ENCODE measurements at places on chromosomes 11 and 22.

DNA sequence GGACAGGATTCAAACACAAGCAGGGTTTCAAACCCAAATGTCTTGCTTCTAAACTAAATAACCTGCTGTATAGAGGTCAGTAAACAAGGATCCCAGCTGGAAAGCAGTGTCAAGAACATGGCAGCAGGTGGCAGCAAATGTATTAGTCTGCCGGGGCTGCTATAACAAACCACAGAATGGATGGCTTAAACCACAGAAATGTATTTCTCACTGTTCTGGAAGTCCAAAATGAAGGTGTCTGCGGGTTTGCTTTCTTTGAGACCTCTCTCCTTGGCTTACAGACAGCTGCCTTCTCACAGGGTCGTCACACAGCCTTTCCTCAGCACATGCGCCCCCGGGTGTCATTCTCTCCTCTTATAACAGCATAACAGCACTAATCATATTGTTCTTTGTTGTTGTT, 65.1 kb upstream of the LRRC55 start:
- peak; percentile 17 for DNase-seq

- no peak for DNase-seq
These were observed 10.5 kb downstream of the PIWIL3 start for GRCh38 chr22:24763872-24764485.

DNA sequence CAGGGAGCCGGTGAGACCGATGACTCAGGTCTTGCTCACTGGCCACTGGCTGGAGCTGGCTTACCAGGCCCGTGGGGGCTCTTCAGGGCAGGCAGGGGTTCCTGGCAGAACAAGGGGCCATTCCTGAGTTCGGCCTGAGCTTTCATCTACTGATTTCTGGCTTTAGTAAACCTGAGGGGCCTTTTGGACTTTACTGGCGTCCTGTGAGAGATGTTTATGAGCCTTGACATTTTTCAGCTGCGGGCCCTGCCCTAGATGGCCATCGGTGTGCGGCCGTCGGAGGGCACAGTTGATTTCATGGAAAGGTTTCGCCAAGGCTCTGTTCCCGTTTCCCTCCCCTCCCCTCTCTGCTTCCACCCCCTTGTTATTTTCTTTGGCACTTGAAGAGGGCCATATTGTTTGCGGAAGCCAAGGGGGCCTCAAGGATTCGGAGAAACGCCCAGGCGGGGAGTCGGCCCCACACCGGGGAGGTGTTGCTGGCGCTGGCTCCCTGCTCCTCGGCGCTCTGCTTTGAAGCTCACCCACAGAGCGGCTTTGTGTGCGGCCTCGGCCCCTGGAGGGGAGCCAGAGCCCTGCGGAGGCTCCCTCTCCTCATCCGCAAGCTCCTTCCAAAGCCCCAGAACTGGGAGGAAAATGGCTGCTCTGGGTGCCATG, 17.7 kb downstream of the ELF5 start:
- no peak for DNase-seq

- no peak for DNase-seq
These were observed 58.4 kb downstream of the CD82 start for GRCh38 chr11:44623731-44624491.

- no peak for DNase-seq
These were observed 16.6 kb downstream of the SCUBE1 start for GRCh38 chr22:43326331-43327156.

DNA sequence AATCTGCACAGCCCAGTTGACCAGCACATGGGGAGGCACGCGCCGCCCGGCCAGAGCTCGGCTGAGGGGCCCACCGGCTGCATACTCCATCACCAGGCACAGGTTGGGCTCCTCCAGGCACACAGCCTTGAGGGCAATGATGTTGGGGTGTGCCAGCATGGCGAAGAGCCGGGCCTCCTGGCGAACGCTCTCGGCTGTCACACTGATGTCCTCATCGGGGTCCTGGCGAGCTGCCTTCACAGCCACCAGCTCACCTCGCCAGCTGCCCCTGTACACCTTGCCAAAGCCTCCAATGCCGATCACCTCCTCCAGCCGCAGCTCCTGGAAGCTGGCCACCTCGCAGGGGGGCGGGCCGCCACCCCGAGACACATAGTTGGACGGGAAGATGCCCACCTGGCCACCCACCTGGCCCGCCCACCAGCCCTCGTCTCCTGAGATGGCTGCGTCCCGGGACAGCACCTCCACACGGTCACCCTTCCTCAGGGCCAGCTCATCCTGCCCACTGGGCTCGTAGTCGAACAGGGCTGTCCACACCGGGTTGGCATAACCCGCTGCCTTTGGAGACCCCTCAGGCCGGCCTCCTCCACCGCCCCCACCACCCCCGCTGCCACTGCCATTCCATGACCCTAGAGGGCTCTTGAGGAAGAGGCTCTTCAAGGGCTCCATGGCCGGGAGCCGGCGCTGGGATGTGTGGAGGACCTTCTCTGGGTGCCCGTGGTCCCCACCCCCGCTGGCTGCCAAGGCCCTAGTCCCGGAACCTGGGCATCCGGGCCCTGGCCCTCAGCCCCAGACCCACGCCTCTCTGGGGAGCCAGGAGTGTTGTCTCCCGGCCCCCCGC, 711 bp downstream of the MAP3K11 start:
- no peak for DNase-seq

- no peak for DNase-seq
These were observed 8.5 kb upstream of the P2RY6 start for GRCh38 chr11:73263640-73264039.

DNA sequence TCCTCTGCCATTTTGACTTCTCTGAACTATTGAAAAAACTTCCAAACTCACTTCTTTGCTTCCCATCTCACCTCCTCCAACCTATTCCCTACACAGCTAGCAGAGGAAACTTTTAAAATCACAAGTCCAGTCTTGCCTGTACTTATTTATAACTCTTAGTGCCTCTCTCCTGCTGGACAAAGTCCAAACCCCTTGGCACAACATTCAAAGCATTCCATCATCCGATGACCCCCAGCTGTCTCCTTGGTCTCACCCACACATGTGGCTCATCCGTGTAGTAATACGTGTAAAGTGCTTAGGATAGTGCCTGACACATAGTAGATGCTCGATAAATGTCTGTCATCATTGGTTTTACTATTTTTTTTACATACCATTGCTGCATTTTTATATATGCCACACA, 101.4 kb downstream of the PARVA start:
- no peak for DNase-seq

DNA sequence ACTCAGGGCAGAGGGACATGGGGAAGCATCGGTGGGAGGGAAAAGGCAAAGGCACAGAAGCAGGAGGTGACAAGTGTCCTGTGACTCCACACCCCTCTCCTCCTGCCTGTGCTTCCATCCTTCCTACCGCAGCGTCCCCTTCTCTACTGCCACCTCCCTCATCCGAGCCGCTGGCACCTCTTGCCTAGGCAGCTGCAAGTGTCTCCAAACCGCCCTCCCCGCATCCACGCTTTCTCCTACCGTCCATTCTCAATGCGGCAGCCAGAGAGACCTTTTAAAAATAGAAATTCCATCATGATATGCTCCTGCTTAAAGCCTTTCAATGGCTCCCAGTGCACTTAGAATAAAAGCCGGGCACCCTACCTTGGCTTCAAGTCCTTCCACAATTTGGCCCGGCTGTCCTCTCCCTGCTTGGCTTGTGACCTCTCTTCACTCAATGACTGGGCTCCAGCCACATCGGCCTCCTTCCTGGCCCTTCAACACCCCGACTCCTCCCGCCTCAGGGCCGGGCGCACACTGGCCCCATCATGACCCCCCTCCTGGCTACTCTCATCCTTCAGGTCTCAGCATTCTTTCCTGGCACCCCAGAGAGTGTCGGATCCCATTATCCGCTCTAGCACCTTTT, 16.5 kb downstream of the LRRC10B start:
- DNase-seq = no peak

DNA sequence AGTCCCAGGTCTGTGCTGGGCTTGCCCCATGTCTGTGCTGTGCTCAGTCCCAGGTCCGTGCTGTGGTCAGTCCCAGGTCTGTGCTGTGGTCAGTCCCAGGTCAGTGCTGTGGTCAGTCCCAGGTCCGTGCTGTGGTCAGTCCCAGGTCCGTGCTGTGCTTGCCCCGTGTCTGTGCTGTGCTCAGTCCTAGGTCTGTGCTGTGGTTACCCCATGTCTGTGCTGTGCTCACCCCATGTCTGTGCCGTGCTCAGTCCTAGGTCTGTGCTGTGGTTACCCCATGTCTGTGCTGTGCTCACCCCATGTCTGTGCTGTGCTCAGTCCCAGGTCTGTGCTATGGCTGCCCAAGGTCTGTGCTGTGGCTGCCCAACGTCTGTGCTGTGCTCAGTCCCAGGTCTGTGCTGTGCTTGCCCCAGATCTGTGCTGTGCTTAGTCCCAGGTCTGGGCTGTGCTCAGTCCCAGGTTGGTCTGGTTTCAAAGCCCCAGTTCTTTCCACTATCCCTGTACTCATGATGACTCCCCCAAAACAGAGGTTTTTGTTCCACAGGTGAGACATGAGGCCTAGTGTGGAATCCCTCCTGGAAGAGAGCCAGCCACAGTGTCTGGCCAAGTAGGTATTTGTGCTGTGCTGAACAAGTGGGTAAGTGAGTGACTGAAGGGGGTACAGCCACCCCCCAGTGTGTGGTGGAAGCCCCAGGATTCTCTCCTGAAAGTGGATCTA, 34.8 kb downstream of the IRAG1 start:
- DNase-seq = no peak

- no peak for DNase-seq
These were observed 68.7 kb upstream of the NECTIN1 start for GRCh38 chr11:119797736-119798135.

GRCh38 chr11:128669506-128670270, 24.2 kb upstream of the FLI1 start:
- DNase-seq = no peak

- DNase-seq = no peak
These were observed 3.3 kb upstream of the AMBRA1 start for GRCh38 chr11:46597155-46597554.

DNA sequence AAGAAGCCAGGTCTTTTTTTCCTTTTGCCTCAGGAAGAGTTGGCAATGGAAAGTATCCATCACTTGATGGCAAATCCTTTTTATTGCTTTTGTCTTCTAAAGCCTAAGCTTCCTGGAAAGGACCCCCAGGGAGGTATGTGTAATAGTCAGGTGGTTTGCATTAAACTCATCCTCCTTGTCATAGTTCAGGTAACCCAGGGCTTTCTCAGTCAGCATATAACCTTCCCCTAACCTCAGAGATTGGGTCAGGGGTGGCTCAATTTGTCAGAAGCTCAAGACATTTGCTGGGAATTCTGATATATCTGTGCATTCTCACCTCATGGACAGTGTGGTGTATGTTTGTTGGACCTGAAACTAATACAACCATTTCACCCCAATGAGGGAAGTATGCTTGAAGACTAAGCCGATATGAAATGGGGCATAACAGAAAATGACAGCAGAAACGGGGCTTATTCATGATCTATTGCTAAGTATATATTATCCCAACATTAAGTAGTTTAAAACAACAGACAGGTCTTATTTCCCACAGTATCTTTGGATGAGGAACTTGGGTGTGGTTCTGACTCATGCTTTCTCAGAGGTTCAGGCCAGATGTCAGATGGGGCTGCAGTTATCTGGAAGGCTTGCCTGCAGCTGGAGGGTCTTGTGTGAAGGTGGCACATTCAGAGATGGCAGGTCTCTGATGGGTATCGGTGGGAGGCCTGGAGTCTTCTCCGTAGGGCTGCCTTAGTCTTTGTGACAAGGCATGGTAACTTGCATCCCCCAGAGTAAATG, 135.8 kb upstream of the SPON1 start:
- no peak for DNase-seq

DNA sequence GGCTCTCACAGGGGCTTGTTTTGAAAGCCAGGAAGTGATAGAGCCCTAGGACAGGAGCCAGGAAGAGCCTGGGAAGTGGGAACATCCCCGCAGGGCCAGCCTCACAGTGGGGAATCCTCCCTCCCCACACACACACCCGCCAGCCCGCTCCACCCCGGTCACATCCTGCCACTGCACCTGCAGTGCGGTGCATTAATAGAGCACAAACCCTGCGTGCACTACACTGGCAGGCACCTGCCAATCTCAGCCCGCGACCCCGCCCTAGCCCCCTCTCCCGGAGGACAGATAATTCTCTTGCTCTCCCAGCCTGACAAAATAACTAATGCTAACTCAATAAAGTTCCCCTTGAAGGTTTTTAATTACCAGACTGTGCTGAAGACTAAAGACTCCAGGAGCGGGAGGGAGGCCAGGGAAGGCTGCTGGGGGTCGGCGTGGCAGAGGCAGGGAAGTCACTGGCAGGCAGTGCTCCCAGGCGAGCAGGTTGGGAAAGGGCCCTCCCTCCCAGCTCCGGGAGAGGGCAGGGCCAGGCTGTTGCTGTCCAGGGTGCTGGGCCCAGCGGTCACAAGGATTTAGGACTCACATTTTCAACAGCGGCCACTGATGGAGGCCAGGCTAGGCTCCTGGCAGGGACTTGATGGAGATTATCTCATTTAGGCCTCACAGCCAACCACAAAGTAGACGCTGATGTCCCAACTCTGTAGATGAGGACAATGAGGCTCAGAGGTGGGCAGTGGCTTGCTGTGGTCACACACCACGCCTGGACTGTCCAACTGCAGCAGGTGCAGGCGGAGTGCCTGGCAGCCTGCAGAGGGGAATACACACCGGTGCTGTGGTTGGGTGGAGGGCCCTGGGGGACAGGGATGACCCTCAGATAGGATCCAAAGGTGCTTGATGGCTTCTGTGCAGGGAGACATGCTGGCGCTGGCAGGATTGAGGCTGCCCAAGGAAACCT, 23.9 kb upstream of the TCF20 start:
- DNase-seq = no peak

- DNase-seq = no peak
These were observed 17.9 kb downstream of the SEC14L3 start for GRCh38 chr22:30453731-30454510.

- DNase-seq = no peak
These were observed 4.7 kb downstream of the SHANK2 start for GRCh38 chr11:71247551-71248250.

DNA sequence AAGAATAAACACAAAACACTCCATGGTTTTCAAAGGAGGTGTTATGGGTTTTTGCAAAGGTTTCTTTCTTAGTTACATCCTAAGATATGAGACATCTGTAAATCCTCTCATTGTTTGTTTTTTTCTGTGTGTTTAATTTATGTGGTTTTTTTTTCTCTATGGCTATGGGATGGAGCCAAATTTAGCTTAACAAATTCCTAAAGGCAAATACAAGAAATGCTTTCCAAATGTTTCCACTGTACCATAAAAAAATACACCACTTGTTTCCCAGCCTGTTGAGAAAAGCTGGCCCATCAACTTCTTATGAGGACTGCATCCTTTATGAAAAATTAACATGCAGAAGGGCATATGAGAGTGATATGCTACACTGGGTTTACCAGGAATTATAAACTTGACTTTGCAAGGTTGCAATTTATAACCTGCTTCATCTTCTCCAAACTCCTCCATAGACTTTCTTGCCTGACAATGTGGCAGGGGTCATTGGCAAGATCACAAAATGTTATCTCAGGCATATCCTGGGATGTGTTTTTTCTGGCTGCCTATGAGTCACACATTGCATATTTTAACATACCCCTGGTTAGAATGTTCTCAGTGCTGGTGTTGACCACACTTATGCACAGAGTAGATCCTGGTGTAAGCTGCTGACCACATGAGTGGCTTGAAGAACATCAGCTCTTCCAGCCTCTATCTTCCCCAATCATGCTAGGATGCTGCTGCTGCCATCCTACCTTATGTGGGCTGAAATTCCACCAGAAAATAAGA, 137.6 kb upstream of the TTC12 start:
- DNase-seq = peak; percentile 76

GRCh38 chr22:49392247-49392646, 435.4 kb downstream of the BRD1 start:
- no peak for DNase-seq

Data from fibroblast of skin of left biceps (primary cell).